H7 (cell line): ENCODE measurements at places on chromosomes 16 and 17. TPM values are rescaled to one million over a fixed set of nuclear protein-coding genes. Genes with fewer than 3 reads are reported as not detected.

Gene MYBBP1A
- 140 and 149 TPM in 2 replicates for total RNA-seq

Gene ITFG1
- total RNA-seq = 28.1 and 37.6 TPM in 2 replicates

Gene CCDC43
- 38.8 and 46.3 TPM in 2 replicates for total RNA-seq

Gene CTF1
- total RNA-seq = 2.0 TPM in 2 replicates

Gene RND2
- total RNA-seq = 25.3 and 25.9 TPM in 2 replicates

Gene NLGN2
- total RNA-seq = 11.6 and 15.7 TPM in 2 replicates

Gene CPHXL2
- not detected in 2 replicates for total RNA-seq

Gene CTDNEP1
- total RNA-seq = 58.8 and 59.9 TPM in 2 replicates

Gene TPSG1
- total RNA-seq = not detected in 2 replicates

Gene BMERB1
- 7.8 and 13.3 TPM in 2 replicates for total RNA-seq

Gene STX1B
- 1.3 and 4.1 TPM in 2 replicates for total RNA-seq

DNA sequence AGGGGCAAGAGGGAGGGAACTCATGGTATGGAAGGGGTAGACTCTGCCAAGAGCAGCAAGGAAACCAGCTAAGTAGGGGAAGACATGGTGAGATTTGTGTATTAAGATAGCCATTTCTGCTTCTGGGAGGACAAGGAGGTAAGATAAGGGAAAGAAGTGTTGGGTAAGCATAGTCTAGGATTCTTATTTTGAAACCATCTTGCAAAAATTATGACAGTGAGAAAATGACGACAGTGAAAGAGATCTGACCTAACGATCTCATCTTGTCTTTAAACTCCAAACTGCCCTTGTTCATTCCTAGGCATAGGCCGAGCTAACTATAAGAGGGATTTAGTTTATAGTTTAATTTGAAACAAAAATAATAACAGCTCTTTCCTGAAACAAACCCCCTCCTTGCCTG is 5.6 kb upstream of the RBL2 start:
- DNase-seq = no peak

GRCh38 chr17:49249292-49249794 is 18.8 kb upstream of the PHOSPHO1 start:
- peak; percentile 45 for DNase-seq

DNA sequence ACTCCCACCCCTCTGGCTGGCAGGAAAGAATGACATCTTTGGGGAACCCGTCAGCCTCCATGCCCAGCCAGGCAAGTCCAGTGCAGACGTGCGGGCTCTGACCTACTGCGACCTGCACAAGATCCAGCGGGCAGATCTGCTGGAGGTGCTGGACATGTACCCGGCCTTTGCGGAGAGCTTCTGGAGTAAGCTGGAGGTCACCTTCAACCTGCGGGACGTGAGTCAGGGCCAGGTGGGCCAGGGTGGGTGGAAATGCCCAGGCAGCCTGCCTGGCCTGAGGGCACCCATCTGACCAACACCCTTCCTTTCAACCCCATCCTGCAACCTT is 8.1 kb upstream of the DCAF7 start:
- DNase-seq = peak; percentile 13

- no peak for DNase-seq
Observed at GRCh38 chr17:80122026-80122575, 20.7 kb downstream of the GAA start.

- DNase-seq = no peak
Observed at GRCh38 chr16:49800876-49801275, 55.0 kb downstream of the ZNF423 start.

DNA sequence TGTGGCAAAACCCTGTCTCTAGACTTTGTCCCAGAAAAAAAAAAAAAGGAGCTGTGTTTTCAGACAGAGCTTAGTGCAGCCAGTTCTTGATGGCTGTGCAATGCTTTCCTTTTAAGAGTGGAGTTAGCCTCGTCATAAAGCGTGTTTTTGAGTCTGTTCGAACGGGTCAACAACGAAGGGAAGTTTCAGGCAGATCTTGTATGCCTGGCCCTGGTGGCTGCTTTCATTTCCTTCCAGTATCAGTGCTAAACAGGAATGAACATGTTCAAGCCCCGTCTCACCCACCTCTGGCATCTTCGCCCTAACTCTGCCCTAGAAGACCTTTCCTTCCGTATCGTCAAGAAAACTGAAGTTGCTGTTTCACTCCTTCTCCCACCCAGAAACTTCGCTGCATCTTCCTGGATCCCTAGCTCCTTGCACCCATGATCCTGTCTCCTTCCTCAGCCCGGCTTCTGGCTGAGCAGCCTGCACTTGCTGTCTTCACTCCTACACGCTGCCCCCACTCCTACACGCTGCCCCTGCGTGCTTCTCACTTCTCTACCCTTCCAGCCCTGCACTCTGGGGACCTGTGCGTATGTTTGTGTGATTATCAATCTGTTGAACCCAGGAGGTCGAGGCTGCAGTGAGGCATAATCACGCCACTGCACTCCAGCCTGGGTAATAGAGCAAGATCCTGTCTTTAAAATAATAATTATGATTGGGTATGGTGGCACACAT is 55.3 kb downstream of the USP10 start:
- no peak for DNase-seq

- DNase-seq = no peak
Observed at GRCh38 chr16:56874800-56875199, 9.8 kb downstream of the SLC12A3 start.

- peak; percentile 62 for DNase-seq
Observed at GRCh38 chr17:3799181-3799945, 1.6 kb downstream of the ITGAE start.

DNA sequence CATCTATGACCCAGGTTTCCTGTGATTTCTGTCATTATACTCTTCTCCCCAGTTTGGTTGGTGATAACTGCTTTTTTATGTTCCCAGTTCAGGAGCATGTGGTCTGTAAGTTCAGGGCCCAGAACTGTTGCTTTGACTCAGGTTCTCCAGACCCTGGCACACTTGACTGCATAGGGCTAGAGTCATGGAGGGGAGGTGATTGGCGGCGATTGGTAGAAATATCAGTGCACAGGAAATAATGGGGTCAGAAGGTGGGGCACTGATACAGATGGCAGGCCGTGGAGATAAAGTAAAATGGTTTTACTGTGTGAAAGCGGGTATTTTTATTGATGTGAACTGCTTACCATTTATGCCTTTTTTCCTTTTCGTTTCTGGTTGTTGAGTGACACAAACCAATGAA is 28.7 kb downstream of the TAC4 start:
- DNase-seq = no peak

GRCh38 chr16:23496821-23497542 is 13.3 kb downstream of the GGA2 start:
- DNase-seq = no peak

GRCh38 chr17:32445971-32446370 is 1.7 kb downstream of the PSMD11 start:
- DNase-seq = no peak

GRCh38 chr17:5110816-5111215 is 862 bp downstream of the ZNF232 start:
- DNase-seq = no peak

DNA sequence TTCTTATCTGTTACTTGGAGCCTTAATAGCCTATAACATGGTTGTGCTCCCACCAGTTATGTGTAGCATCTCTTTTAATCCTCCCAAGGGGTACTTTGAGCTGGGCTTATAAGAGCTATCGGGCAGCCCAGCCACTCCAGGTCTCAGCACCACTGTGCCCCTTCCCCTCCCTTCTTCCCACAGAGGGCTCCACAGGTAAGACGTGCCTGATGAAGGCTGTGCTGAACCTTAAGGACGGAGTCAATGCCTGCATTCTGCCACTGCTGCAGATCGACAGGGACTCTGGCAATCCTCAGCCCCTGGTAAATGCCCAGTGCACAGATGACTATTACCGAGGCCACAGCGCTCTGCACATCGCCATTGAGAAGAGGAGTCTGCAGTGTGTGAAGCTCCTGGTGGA is 7.0 kb downstream of the TRPV2 start:
- DNase-seq = peak; percentile 42

- DNase-seq = no peak
Observed at GRCh38 chr17:41660221-41660711, 28.4 kb upstream of the EIF1 start.

GRCh38 chr16:30659507-30660423 is 1.5 kb downstream of the FBRS start:
- peak; percentile 60 for DNase-seq

- DNase-seq = no peak
Observed at GRCh38 chr16:48447940-48448536, 62.8 kb upstream of the SIAH1 start.

GRCh38 chr16:86921289-86921688 is 342.9 kb downstream of the FOXL1 start:
- DNase-seq = no peak

DNA sequence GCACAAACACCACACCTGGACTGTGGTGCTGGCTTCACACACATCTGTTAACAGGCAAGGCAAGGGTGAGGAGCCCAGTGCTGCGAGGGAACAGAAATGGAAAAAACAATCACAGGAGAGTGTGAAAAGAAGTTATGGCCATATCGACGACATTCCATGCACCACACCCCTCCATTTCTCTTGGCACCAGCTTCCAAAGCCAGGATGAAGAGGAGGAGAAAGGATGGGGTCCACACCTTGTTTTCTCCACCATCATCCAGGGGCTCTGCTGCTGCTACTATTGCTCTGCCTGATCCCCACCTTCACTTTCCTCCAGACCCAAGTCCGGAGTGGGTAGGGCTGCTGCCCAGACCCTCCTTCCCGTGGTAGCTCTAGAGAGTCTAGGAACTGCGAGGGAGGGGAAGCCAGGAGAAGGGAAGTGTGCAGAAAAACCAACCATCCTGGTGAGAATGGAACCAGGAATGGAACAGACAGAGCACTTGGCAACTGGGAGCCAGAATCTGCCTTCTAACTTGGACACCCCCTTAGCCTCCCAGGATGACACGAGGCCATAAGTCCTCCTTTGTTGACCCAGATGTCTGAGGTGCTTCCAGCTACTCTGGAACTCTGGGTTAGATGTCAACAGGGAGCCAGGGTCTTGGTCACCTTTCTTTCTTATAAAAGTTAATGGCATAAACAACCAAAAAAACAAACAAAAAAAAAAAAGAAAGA is 1.2 kb upstream of the PROCA1 start:
- DNase-seq = no peak

GRCh38 chr16:11204513-11205047 is 51.4 kb downstream of the SOCS1 start:
- DNase-seq = no peak

- DNase-seq = peak; percentile 59
Observed at GRCh38 chr16:8899709-8900317, 17.7 kb downstream of the LITAFD start.

- DNase-seq = no peak
Observed at GRCh38 chr17:17448076-17448475, 28.7 kb upstream of the MED9 start.
